ENCODE measurements at places on chromosomes 1 and 21.

- DNase-seq = no peak
These were observed 5.9 kb upstream of the DHX9 start for GRCh38 chr1:182833271-182833670.

DNA sequence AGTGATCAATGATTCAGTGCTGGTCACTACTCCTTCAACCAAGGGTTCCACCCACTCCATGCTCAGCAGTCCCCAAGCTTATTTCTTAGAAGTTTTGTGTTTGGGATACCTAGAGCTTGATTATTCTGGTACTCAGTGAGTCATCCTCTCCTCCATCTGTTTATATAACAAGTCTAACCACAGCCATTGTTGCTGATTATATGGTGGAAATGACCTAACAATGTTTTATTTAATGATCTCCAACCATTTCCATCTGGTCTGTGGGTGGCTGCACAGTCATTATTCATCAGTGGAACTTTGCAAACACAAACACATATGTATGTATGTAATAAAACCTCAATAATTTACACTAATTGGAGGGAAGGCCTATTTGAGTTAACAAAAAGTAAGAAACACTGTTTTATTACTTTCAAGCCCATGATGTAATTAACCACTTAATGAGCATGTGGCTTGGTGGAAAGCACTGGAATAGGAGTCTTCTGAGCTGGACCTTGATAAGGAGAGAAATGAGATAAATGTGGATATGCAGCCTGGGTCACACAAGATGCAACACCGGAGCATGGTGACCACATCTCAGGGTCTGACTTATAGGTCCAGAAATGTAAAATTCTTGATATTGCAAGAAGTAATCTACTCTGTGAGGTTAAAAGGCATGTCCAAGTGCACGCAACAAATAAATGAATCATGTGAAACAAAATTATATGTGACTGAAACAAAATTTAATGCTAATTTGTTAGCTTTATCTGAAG lies 99.0 kb upstream of the WLS start:
- DNase-seq = peak; percentile 75

- DNase-seq = no peak
These were observed 4.7 kb downstream of the SLC35F3 start for GRCh38 chr1:233909195-233909594.

DNA sequence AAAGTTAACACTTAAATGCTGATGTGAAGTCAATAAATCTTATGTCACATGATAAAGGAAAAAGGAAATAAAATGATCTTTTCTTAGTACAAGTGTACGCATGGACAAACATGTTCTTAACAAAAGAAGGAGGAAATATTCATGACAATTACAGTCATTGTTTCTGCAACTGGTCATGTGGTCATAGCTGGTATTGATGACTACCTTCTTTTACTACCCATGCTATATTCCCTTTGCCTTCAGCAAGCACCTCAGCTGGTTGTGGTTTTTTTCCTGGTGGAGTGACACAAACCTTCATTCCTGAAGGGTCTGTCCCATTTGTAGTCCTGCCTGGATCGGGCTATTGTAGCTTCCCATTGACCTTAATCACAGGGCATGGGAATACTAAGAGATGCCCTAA lies 23.4 kb upstream of the TSHB start:
- no peak for DNase-seq

- peak; percentile 60 for DNase-seq
These were observed 220.5 kb upstream of the B3GALT2 start for GRCh38 chr1:193406901-193407300.

GRCh38 chr1:37476460-37477197 lies 2.2 kb downstream of the ZC3H12A start:
- peak; percentile 79 for DNase-seq

DNA sequence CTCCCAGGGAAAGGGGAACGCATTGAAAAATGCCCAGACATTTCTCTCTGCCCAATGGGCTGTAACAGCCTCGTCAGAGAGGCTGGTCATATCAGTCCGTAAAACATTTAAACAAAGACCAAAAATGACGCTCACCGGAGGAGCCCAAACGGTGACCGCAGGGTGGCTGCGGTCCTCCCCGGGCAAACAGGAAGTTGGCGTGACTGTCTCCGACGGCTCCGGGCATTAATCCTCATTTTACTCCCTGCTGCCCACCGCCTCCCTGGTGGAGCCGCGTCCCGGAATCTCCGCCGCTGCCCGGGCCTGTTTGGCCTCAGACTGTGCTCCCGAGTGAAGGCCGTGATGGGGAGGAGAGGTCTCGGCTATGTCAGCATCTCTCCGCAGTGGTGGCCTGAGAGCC lies 9.9 kb downstream of the PRDM16 start:
- DNase-seq = no peak

- DNase-seq = no peak
These were observed 93.2 kb upstream of the HNRNPU start for GRCh38 chr1:244957525-244957924.

- DNase-seq = no peak
These were observed 50.6 kb downstream of the DUSP10 start for GRCh38 chr1:221691261-221691660.
